ENCODE measurements at places on chromosomes 2 and 18.

DNA sequence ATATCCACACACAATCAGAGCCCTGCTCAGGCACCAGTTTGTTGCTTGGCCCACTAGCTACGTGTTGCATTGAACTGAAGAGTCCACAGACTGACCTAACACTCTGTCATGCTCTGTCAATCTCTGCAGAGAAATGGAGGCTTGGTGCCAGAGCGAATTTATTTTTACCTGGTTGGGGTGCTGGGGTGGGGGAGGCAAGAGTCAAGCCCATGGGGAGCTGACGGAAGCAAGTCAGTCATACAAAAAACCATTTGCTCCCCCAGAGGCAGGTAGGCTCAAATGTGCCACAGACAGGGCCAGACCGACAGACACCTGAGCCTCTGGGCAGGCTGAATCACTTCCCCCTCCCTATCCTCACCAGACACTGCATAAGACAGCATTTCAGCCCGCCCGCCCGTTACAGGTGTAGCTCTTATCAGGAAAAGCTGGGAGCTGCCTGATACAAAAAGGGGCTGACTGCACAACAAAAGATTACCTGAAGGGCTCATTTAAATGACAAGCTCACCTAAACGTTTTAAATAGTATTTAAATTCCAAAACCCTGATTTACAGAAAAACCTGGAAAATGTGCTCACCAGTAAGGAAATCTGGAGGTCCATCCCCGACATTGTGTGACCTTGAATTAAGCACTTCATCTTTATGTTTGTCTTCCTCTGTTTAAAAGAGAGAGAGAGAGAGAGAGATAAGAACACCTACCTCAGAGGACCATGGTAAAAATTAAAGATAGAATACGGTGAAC is 2.1 kb upstream of the PCBP1 start:
- no peak for DNase-seq

DNA sequence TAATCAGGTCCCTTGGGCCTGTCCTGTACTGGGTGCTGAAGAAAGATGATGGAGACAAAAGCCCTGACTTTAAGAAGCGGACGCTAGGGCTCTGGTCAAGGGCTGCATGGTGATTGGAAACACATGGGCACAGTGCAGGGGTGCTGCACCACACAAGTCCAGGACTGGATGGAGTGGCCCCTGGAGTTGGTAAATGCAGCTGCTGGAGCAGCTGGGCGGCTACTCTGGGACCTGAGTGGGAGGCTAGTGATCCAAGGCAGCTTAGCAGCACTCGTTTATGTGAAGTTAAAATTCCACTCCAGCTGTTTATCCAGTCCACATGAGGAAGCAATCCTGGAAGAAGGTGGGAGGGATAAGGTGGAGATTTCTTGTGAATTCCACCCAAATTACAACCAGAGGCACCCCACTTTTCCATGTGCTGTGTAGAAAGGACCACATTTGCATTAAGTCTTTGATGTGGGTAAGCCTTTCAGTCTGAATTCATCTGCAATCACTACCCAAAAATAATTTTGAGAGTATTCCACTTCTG is 24.9 kb downstream of the MERTK start:
- DNase-seq: no peak

DNA sequence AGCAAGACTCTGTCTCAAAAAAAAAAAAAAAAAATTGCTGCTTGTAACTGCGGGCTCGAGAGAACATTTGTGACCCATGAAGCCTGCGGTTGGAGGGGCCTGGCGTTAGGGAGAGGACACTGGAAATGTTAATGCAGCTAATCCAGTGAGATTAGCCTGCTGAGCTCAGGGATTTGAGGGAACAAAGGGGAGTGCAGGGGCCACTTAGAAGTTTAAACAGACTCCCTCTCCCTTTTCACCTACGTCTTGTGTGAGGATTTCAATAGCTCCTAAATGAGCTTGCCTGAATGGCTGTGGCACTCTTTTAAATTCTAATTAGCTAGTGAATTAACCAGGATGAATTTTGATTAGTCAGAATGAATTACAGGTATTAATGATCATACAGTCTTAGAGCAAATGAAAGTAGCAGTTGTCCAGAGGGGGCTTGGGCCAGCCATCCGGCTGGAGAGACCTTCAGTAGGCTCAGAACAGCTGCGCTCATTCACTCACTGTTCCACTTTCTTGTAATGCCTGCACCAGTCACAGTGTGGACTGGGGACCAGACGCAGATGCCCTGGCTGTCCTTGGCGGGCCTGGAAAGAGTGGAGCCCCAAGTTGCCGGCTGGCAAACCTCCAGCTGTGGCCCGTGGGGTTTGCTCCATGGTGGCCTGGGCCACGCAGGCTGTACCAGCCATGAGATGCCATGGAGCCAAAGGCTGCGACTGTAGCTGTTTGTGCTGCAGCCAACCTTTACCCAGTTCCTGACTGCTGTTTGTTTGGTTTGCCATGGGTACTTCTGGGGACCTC is 20.8 kb downstream of the LDLRAD4 start:
- DNase-seq: no peak

- DNase-seq: no peak
These were observed 1303.1 kb upstream of the DDX18 start for GRCh38 chr2:116511426-116511825.

- DNase-seq: no peak
These were observed 146.7 kb upstream of the SMIM21 start for GRCh38 chr18:75574187-75574586.

GRCh38 chr2:162018530-162018929 is 55.5 kb downstream of the DPP4 start:
- DNase-seq: no peak

GRCh38 chr2:21123473-21124393 is at the start of gene TDRD15:
Gene TDRD15, plus strand, starts transcription at chr2:21123968. Its CDS starts 13,500 bp downstream, at chr2:21137468.
- no peak for DNase-seq

DNA sequence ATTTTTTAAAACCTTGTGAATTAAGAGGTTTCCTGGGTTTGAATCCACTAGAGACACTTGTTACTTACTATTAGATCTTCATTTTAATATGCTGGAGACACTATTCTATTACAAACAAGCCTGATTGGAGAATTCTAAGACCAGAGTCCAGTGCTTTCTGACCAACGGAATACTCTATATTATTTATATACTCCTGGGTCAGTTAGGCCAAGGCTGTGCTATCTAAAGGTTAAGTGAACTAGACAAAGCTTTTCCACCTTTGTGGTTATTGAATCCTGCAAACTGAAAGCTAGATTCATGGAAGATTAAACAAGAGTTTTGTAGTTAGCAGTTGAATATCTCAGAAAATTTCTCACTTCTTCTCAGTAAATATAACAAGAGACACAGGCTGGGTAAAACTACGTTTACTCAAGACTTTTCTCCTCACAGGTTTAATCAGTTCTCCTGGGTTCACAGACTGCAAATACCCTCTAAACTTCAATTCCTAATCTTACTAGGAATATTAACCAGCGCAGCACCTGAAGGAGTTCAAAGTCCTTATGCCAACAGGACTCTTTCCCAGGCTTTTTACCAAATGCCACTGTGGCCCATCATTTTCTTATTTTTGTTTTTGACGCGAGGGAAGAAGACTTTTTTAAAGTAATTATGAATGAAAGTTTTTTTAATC is 66.4 kb downstream of the COL4A4 start:
- DNase-seq: no peak

GRCh38 chr2:8884812-8885211 is 47.4 kb upstream of the KIDINS220 start:
- no peak for DNase-seq

- DNase-seq: no peak
These were observed 28.3 kb downstream of the GLI2 start for GRCh38 chr2:120763931-120764330.

DNA sequence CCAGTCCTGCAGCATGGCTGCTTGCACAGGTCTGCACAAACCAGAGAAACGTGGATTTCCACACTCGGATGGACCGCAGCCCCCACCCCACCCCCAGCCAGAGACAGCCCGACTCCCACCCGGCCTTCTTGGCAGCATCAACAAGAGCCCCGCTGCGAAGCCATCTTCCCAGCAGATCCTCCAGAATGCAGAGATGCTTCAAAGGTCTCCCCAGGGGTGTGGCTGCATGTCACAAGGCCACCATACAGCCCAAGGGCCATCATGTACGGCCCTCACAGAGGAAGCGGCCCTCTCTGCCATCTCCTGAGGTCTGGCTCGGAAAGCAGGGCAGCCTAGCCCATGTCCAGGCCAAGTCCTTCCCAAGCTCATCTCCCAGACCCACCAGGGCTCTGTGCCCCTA is 11.5 kb downstream of the DNMT3A start:
- DNase-seq: no peak

GRCh38 chr2:158969715-158970240 is 1.3 kb downstream of the TANC1 start:
- DNase-seq: no peak

- no peak for DNase-seq
These were observed 1368.4 kb upstream of the CELF4 start for GRCh38 chr18:38933910-38934510.

DNA sequence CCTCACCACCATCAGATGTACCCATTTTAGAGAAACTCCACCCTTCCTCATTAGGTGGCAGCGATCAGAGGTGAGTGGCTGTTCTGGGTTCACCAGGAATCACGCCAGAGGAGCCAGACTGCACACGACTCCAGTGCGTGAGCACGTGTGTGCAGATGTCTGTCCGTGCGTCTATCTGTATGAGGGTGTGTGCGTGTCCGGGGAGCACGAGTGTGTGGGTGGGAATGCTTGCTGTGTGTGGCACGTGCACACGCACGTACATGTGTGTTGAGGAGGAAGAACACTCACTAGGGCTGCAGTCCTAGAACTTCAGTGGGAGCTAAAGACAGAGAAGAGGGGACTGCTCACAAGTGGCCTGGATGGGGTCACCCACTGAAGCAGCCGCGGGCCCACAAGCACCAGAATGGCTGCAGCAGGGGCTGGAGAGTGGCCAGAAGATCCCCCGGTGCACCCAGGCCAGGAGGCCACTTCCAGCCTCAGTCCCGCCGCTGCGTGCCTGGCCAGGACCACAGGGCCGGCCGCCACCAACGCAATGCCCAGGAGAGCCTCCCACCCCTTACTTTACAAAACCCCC is 13.9 kb downstream of the HDAC4 start:
- no peak for DNase-seq

- DNase-seq: no peak
These were observed 14.7 kb upstream of the EPG5 start for GRCh38 chr18:45981821-45982220.

DNA sequence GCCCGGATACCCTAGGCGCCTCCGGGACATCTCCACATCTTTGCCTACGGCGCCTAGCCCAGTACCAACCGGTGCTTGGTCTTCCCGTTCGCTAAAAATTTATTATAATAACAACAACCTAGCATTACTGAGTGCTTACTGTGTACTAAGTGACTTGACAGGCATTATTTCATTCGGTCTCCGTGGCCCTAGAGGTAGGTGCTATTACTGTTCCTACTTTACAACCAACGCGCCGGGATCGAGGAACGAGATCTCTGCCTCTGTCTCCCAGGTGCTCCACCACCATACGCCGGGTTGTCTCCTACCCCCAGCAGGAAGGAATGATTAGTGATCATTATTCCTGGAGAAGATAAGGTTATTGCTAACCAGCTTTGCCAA is 657 bp upstream of the BIN1 start:
- no peak for DNase-seq

DNA sequence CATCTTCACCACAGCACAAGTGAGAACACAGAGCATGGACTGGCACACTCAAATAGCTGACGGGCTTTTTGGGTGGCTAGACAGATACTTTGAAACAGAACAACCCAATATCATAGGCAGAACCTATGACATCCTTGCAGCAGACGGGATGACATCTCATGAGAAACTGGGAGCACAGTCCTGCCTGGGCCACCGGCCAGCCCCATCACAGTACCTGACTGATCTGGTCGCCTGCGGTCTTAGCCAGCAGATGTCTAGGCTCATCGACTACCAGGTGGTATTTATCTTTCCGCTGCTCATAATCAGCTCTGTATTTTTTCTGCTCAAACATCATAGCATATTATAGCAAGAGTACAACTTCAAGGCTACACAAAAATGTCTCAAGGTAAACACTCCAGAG is 124.3 kb downstream of the RIF1 start:
- no peak for DNase-seq

DNA sequence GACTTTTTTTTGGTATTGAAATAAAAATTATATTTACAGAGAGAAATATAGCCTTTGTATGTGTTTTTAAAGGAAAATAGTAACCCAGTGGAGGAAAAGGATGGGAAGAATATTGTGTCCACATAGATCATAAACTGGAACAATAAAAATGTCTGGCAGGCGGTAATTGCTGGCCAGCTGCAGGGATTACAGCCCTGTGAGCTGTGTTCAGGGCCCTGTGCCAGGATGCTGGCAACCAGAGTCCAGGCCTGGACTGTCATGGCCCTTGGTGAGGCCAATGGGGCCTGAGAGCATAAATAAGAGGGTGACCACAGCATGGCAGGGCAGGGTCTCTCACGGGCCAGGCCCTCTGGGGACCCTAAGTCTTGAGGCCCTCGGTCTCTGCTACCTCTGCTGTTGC is 171.2 kb downstream of the ACOXL start:
- no peak for DNase-seq

- no peak for DNase-seq
These were observed 21.5 kb upstream of the REEP1 start for GRCh38 chr2:86358957-86359356.

DNA sequence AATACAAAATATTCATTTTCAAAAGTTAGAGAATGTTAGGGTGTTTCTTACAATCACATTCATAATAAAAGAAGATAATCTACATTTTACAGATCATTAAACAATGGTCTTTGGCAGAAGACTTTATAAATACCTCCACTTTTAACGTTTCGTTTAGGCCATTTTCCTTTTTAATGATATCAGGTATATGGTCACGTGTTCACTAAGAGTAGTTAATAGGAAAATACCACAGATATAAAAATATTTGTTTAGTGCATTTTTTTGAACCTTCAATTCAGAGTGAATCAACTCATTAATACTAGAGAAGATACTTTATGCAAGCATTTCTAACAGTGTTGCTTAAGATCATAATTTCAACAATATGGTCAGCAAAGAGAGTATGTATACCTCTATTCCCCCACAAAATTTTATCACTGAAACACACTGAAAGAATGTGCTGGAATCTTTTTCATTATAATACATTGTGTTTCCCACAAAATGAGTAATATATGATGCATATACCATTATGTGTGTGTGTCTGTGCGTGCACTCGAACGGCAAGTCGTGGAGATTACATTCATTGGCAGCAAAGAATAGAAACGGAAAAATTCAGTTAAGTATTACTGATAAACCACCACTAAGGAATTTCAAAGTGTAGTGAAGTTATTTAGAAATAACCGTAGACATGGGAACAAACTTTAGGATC is 319.9 kb upstream of the THUMPD2 start:
- no peak for DNase-seq

Data from SK-N-MC (cell line).